Stimulated activated CD4-positive, alpha-beta T cell treated with anti-CD3 and anti-CD28 coated beads, TNF-alpha, amount 100 ng/mL, for 48 hours (primary cell): ENCODE measurements at places on chromosomes 3 and 15.

GRCh38 chr3:33883538-33883950, 85.1 kb downstream of the PDCD6IP start:
- no peak for DNase-seq

- no peak for DNase-seq
These were observed 24.8 kb downstream of the CCR1 start for GRCh38 chr3:46183330-46183729.

DNA sequence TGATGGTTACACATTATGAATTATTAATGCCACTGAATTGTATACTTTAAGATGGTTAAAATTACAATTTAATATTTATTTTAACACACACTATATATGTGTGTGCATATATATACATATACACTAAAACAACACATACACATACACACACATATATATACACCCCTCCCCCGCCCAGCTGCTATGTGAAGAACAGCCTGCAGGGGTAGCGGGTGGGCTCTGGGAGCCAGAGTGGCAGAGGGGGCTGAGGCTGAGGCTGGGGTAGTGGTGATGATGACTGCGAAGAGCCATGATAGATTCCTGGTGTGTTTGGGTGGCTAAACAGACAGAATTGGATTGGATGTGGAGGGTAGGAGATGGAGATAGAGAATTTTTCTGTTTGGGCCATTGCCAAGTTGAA, 39.4 kb upstream of the APEH start:
- no peak for DNase-seq

DNA sequence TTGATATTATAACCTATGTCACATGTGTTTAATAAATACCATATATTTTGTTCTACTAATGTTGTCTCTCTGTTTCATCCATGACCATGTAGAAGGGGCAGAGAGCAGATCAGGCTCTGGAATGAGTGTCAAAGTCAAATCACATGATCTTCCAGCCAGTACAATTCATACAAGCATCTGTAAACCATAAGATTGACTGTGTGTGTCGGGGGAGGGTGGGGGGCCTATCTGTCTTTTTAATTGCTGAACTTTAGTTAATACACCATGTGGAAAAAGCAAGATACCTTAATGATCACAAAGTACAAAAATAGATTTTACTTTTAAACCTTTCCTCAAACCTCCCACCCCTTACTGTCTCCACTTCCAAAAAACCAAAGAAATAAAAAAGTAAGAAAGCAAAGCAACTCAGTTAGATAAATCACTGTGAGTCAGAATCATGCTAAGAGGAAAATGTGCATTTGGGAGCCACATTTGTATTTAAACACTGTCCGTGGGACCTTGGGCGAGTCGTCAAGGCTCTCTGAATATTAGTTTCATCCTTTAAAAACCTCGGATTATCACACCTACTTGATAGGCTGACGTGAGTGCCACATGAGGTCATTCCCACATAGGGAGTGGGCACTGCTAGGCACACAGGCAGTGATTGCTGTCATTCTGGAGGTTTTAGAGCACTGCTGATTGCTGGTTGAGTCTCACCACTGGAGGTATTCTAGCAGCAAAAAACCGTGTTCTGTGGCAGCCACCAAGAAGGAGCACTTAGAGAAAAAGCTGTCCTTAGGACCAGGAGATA, 21.0 kb upstream of the POLR2M start:
- no peak for DNase-seq

GRCh38 chr15:77722759-77723460, 90.2 kb upstream of the LINGO1 start:
- no peak for DNase-seq

DNA sequence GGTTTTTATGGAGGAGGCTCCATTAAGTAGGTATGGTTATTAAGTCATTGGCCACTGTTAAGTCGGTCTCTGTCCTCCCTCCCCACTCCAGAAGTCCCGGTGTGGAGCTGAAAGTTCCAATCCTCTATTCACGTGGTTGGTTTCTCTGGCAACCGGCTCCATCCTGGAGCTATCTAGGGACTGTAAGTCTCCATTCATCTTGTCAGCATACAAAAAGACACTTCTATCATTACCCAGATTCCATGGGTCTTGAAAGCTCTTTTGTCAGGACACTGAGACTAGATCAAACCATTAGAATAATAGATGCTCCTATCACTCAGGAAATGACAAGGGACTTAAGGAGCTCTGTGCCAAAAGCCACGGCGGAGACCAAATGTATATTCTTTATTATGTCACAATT, 110.3 kb downstream of the PIK3CB start:
- no peak for DNase-seq

GRCh38 chr15:96053031-96053780, 277.3 kb upstream of the NR2F2 start:
- no peak for DNase-seq

- DNase-seq = no peak
These were observed 48.6 kb upstream of the MKRN3 start for GRCh38 chr15:23516866-23517265.

DNA sequence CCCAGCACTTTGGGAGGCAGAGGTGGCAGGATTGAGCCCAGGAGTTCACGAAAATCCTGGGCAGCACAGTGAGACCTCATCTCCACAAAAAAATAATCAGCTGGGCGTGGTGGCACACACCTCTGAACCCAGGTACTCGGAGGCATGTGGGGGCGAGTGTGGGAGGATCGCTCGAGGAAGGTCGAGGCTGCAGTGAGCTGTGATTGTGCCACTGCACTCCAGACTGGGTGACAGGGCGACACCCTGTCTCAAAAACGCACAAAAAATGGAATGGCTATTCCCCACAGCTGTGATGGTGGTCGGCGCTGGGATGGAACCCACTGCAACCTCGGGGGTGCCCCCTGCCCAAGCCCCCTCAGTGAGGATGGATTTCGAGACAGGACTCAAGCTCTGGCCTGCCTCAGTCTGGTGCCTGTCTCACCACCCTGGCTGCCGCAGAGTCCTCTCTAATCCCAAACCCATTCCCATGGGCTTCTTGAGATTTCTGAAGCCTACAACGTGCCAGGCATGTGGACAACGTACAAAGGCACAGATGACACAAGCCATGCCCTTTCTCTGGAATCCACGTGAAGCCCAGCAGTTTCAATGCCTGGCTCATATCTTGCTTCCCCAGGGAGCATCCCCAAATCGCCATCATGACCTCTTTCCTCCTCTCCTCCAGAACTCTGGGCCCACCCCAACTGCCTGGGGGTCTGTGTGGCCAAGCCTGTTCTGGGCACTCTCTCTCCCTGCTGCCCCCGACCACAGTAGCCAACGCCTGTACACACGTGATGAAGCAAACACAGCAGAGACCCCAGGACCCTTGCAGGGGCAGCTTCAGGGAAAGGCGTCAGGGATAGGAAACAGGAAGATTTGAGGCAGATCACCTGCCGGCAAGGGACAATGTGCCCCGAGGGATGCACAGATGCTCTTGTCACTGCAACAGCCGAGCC, 32.4 kb downstream of the ADAMTS17 start:
- DNase-seq = no peak

- no peak for DNase-seq
These were observed 21.9 kb downstream of the GLDN start for GRCh38 chr15:51363383-51363782.

DNA sequence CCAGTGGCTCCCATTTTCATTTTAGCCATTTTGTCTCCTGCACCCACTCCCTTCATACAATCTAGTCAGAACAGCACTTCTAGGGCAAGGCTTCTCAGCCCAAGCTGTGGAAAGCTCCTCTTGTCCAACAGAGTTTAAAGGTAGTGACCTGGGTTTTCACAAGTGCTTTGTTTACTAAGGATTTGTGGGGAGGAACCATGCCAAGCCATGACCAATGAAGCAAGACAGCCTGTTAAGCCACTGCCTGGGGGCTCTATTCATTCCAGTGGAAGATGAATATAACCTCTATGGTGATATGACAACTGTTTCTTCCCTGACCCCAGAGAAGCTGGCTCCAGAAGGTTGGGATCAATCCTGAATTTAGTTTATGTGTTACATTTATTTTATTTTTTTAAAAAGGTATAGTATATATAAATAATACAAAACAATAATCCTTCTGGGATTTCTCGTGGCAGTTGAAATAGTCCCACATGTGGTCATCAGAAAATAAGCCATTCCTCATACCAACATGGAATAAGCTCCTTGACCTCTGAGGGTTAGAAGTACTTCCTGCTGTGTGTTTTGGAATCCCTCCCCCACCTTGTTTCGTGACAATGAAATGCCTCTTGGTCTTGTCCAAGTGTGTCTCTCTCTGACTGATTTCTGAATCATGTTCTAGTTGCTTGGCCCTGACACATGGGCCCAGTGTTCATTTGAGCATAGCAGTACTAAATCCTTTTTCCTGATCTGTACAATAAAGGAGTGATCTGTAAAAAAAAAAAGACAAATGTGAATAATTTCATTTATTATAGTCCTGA, 13.3 kb upstream of the THUMPD3 start:
- no peak for DNase-seq

DNA sequence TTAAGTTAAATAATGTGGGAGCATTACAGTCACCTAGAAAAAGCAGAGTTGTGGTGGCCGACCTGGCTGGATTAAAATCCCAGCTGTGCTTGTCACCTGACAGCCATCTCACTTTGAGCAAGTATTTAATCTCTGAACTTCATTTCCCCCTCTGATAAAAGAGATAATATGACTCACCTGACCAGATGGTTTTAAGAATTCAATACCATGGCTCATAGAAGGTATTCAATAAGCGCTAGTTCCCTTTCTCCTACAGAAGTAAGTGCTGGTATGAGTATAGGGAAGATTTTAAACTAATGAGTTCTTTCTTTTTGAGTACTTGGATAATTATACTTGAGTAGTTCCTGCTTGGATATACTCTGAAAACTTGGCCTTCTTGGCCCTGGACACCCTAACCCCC, 325.5 kb downstream of the IL5RA start:
- no peak for DNase-seq

DNA sequence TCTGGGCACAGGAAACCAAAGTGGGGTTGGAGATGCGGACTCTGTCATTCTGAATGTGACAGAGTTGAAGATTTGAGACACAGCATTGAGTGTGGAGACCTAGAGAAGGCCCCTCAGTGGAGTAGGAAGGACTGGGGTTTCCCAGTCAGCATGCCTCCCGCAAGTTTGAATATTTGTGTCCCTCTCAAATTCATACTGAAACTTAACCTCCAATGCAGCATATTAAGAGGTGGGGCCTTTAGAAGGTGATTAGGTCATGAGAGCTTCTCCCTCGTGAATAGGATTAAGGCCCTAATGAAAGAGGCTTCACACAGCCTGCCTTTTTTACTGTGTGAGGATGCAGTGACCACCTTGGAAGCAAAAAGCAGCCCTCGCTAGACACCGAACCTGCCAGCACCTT, 8.0 kb downstream of the HDDC3 start:
- no peak for DNase-seq
